Stimulated activated CD8-positive, alpha-beta memory T cell treated with anti-CD3 and anti-CD28 coated beads, Interleukin-4, amount 100 ng/mL, for 1 hour (primary cell): ENCODE measurements at places on chromosomes 11 and 22.

GRCh38 chr11:71962428-71963038 lies 33.7 kb downstream of the RNF121 start:
- DNase-seq, result no peak

DNA sequence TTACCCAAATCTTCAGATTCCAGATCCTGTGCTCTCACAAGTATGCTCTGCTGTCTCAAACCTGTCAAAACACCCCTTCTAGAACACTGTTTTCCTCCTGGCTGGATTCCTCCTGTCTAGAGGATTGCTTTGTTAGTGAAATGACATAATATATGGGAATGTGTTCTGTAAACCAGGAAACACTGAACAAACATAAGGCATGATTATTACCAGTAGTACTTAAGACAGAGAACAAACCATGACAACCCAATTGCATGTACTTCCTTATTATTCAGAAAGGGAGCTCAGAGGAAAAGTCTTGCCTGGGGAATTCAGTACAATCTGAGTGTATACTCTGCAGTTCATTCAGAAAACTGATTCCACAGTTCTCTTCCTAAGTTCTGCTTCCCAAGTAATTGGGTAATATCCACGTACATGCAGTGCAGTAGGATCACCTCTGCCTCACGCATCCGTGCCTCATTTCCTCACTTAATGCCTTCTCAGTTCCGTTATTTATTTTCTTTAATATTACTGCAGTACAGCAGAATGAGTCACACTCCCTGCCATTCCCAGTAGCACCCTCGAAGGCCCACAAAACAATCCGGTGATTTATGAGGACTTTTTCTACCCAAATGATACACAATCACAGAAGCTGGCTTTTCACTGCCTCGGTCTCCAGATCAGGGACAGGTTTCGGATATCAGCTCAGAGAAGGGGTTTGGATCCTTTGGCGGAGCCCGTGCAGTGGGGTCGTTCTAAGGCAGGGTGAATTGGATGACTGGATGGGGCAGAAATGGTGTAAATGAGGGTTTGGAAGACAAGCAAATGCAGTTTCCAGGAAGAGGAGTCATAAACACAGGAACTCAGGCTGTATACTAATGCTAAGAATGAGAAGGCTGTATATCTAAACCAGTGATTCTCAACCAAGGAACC lies 896.9 kb downstream of the KCNA4 start:
- no peak for DNase-seq

DNA sequence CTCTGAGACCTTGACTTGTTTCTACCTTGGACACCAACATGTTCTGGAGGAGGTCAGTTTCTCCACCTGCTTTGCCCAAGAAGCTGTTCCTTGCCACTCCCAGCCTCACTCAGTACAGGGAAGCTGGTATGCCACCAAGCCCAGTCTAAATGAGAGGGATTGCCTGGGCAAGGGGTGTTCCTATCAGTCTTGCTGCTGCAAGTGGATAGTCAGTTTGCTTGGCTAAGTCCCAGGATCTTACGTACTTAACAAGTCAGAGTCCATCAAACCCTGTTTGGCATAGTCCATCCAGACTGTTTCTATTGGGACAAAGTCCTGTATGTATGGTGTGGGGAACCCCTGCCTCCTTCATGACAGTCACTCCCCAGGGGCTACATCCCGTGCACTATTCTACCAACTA lies 66.6 kb downstream of the RPL27A start:
- DNase-seq, result no peak

DNA sequence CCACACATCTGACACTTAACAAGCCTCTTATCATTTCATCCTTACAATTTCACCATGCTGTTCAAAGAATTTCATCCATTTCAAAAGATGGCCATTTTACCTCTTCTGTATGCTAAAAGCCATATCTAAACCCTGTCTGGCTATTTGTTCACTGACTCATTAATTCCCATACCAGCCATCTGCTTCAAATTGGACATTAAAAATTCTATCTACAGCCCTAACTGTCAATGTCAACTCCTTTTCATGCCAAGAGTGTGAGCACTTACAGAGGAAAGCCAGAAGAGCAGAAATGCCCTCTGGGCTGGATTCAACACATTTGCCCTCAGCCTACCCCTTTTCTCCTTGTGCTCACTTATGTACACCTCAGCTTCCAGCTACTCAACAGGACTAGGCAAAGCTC lies 59.2 kb downstream of the SYTL2 start:
- DNase-seq, result no peak

DNA sequence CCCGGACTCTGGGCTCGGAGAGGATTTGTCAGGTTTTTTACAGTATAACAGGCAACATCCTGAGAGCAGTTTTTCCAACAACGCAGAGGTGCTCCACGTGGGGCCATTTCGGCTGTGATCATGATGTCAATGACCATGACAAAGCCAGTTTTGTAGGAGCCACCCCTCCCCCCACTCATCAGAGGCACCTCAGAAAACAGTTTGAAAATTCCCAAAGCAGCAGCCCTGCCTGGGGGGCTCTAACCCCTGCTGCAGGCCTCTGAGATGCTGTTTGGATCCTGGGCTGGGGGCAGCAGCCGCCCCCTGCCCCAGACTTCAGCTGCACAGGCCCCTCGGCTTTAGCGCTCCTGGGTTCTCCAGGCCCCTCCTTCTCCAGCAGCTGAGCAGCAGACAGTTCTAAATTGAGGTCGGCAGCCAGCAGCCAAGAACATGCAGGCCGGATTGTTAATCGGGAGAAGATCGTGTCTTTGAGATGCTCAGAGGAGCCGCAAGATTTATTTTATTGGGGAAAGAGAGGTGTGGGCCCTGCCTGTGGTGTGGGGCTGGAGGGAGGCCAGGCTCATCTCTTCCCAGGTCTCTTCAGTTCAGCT lies 19.4 kb downstream of the NFAM1 start:
- no peak for DNase-seq

DNA sequence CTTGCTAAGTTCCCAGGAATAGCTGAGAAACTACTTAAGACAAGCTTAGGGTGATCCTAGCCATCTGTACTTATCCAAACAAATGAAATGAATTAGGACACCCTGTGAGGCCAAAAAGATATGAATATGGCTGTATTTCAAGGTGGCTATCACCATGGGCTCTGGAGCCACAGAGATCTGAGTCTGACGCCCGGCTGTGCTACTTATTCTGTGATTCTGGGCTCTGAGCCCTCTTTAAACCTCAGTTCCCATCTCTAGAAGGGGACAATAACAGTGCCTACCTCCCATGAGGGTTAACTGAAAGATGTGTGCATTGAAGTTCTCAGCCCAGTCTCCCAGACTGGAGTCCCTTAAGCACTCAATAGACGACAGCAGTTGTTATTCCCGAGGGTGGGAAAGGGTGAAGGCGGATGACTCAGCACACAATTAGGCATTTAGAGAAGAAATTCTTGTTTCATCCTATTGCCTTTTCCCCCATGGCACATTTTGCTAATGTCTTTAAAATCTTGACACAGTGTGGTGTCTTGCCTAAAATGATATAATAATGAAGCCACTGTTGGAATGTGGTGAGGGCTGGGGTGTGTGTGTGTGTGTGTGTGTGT lies 132.5 kb downstream of the ADAMTS15 start:
- DNase-seq, result no peak

GRCh38 chr11:112949781-112950575 lies 11.2 kb upstream of the NCAM1 start:
- no peak for DNase-seq

DNA sequence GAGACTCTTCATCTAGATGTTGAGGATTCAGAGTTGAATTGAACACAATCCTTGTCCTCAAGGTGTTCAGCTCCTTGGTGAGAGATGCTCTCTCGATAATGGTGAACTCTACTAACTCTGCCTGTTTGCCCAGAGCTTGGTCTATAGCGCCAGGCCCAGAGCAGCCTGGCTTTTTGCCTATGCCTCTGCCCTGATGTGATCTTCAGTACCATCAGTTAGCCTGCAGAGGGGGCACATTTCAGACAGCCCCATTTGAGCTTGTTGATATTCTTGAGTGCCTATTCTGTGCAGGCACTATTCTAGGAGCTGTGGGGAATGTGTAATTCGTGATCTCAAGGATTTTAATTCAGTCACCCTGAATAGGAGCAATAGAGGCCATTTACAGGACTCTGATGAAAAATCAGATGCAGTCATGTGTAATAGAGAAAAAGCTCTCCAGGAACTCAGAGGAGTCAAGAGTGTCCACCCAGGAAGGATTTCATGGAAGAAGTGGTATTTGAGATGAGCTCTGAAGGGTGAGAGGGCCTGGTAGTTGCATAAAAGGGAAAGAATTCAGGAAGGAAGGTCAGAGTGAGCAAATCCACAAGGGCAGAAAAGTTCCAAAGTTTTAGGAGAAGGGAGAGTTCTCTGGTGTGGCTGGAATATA lies 19.3 kb downstream of the GTPBP1 start:
- no peak for DNase-seq

DNA sequence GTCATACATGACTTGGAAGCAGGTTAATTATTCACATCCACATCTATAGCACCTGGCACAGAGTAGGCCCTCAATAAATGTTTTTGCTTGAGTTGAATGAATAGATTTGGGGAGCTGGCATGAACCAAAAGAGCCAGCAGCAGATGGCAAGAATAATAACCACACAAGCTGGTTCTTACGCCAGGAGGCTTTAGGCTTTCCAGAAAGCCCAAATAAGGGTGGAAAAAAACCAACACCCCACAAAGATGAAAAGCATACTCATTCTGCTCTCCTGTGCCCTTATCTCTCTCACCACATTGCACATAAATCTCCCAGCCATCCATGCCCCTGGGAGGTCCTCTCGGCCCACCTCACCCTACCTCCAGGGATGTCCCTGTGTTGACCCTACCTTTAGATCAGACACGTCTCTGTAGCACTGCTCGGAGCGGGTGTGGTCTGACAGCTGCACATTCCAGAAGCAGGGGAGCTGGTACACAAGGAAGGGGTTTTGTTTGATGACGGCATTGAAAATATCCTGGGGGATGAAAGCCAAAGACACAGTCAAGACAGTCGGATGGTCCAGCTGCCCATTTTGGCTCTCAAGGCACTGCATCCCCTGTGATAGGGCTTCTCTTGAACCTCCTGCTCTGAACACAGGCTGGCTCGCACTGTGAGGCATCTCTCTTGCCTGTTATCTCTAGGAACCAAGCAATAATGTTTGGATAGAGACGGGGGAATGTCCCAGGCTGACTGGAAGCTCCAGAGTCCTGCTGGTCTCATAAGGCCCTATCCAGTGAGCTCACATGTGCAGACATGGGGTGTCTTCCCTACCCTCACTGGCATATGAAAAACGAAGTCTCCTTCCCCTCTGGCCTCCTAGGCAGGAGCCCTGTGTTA lies 323.6 kb upstream of the SYN3 start:
- DNase-seq, result no peak

- DNase-seq, result no peak
Observed at GRCh38 chr22:33112580-33112979, 54.4 kb upstream of the SYN3 start.

- DNase-seq, result no peak
Observed at GRCh38 chr11:45484326-45484883, 181.0 kb downstream of the CHST1 start.

GRCh38 chr11:94183251-94183885 lies 54.7 kb downstream of the PANX1 start:
- no peak for DNase-seq

DNA sequence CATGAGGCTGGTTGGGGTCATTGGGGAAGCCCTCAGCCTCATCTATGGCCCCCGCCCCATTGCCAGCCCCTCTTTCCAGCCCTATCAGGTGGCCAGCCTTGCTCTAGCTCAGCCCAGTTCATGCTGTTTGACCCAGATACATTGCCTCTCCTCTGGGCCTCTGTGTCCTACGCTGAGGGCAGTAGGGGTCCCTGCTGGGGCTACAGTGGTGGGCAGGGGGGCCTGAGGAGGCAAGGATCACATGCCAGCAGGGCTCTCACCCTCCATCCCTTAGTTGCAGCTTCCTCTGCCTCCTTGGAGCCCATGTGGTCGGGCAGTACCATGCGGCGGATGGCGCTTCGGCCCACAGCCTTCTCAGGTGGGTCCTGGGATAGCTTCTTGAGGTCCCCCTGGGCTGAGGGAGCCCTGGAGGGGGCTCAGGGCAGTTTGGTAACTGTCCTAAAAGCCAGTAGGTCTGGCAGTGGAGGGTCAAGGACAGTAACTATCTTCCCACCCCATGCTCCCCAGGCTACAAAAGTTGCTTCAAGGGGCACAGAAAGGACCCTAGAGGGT lies 19.2 kb downstream of the EMID1 start:
- no peak for DNase-seq

- DNase-seq, result no peak
Observed at GRCh38 chr11:102155676-102156075, 45.4 kb downstream of the YAP1 start.

DNA sequence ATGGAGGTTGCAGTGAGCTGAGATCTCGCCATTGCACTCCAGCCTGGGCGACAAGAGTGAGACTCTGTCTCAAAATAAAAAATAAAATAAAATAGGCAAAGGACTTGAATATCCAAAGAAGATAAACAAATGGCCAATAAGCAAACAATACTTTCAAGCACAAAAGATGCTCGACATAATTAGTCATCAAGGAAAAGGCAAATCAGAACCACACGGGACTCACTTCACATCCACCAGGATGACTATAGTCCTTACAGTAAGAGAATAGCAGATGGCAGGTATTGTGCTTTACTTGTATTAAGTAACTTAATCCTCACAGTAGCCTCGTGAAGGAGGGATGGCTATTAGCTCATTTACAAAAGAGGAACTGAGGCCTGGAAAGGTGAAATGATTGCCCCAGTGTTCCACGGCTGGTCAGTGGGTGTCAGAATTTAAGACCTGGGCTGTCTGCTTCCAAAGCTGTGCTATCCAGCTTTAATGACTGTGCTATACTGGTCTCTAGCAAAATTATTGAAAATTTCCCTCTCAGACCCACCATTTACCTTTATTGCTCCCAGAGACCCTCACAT lies 40.2 kb upstream of the RBFOX2 start:
- DNase-seq, result no peak

DNA sequence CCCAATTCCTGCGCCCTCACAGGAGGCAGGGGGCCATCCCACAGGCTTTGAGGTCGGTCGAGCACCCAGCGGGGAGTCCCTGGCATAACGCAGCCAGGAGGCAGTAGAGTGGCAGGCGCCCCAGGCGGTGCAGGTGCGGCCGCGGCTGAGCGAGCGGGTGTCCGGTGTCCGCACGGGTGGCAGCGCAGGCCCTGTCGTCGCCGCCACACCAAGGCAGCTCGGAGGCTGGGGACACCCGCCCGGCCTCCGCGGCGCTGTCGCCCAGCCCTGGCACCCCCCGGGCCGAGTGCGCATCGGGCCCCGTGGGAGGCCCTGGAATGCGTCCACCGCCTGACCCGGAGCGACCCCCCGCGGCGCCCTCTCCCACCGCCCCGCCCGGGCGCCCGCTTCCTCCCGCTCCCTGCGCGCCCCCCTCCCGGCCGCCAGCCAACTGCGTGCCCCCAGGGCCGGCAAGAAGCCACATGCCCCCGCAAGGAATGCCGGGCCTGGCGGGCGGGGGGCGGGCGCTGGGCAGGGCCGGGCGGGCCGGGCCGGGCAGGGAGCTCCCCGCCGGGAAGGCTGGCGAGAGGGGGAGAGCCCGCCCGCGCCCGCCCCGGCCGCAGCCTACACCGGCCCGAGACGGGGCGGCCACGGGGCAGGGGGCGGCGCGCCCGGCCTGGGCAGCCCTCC lies 33.9 kb downstream of the PRDM11 start:
- DNase-seq, result no peak

- DNase-seq, result no peak
Observed at GRCh38 chr11:4611986-4612385, 4.0 kb upstream of the TRIM68 start.
